Fibroblast of skin of scalp (primary cell): ENCODE measurements at places on chromosomes 1 and 21.

- DNase-seq, result no peak
Measured at GRCh38 chr1:63674865-63675419, 81.7 kb downstream of the PGM1 start.

DNA sequence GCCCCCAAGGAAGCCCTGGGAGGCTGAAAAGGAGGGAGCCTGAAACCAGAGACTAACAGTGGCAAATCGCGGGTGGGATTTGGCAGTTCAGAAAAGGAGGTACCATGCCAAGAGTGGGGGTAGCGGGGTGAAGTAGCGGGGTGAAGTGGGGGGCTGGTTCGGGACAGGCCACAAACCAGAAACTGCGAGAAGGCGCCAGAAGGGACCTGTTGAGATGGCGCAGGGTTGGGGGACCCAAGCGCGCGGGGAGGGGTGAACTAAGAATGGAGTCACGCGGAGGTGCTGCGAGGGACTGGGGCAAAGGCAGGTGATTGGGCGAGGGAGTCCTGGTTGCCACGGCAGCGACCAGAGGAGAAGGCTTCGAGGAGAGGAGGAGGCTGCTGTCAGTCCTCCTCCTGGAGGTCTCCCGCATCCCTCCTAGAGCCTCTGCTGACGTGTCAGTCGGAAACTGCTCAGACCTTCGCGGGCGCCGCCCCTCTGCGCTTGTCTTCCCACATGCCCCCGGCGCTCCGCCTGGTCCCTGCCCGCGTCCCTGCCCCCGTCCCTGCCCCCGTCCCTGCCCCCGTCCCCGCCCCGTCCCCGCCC is 438 bp upstream of the MIA3 start:
- DNase-seq, result peak; percentile 98

DNA sequence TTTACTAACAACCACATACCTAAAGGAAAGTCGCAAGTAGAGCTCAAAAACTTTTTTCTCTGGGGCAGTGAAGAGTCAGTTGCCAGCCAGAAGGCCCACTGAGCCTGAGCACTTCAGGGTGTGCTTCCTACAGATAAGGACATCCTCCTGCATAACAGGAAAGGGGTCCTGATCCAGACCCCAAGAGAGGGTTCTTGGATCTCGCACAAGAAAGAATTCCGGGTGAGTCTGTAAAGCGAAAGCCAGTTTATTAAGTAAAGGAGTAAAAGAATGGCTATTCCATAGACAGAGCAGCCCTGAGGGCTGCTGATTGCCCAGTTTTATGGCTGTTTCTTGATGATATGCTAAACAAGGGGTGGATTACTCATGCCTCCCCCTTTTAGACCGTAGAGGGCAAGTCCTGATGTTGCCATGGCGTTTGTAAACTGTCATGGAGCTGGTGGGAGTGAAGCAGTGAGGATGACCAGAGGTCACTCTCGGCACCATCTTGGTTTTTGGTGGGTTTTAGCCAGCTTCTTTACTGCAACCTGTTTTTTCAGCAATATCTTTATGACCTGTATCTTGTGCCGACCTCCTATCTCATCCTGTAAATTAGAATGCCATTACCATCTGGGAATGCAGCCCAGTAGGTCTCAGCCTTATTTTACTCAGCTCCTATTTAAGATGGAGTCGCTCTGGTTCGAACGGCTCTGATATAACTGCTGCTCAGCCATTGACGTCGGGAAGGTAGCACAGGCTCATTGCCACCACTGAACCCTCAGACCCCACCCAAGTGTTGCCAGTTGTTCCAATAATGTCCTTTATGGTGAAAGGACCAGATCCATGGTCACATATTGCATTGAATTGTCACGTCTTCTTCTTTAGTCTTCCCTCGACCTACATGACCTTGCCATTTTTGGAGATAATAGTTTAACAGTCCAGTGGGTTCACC is 96.6 kb upstream of the ERRFI1 start:
- no peak for DNase-seq

DNA sequence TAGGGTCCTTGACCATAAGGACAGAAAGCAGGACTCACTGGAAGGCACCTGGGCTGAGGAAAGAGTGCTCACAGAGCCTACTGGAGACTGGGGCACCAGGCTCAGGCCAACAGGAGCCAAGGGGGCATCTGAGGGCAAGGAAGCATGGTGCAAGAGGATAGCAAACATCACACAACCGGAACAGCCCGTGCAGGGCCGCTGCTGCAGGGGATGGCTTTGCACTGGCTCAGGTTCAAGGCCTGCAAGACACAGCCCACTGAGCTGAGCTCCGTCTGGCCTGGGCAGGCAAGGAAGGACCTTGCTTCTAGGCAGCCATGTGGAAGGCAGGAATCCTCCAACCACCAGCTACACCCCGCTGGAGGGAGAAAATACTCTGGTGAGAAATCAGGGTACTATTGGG is 59.8 kb upstream of the KIF26B start:
- DNase-seq, result no peak

- peak; percentile 97 for DNase-seq
Measured at GRCh38 chr1:93614986-93615581, 66.6 kb downstream of the BCAR3 start.

- DNase-seq, result no peak
Measured at GRCh38 chr1:193179094-193179493, 7.3 kb downstream of the B3GALT2 start.

GRCh38 chr1:247330548-247331171 is 1.0 kb downstream of the ZNF496 start:
- DNase-seq, result no peak
